ENCODE measurements at places on chromosomes 12 and 14. TPM values are rescaled to one million over a fixed set of nuclear protein-coding genes. Genes with fewer than 3 reads are reported as not detected.

GRCh38 chr14:94853920-94854319 is 84.0 kb upstream of the GSC start:
- DNase-seq, result no peak

- DNase-seq, result peak; percentile 37
Observed at GRCh38 chr12:724194-724855, 28.1 kb upstream of the WNK1 start.

Gene ESPL1
- total RNA-seq, result 60.8 TPM

Gene TTC9
- 8.3 TPM for total RNA-seq

Gene HOXC6
- total RNA-seq, result not detected

Gene SLC25A47
- not detected for total RNA-seq

- no peak for DNase-seq
Observed at GRCh38 chr12:11854011-11854499, 204.6 kb downstream of the ETV6 start.

GRCh38 chr14:98099527-98099926 is 1172.5 kb downstream of the BCL11B start:
- DNase-seq, result no peak

DNA sequence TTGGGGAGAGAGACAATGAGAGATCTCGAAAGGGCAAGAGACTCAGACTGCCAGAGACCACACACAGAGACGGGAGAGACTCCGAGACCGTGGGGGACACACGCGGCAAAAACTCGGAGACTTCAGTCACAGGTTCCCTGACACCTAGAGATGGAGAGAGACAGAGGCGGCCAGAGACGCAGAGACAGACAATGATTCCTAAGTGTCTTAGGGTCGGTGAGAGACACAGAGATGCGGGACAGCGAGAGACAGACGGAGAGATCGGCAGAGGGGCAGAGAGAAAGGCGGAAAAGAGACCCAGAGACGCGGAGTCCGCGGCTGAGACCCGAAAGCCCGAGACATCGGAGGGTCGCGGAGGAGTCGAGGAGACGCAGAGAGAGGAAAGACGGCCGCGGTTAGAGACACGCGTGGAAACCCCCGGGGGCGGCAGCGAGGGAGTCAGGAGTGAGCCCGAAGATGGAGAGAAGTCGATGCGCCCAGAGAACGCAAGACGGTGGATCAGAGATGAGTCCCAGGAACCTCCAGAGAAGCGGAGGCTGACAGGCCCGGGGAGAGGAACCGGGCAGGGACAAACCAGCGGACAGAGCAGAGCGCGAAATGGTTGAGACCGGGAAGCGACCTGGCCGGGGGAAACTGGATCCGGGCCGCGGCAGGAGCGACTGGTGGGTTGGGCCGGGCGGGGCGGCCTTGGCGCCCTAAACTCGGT is 7.8 kb downstream of the LHX5 start:
- DNase-seq, result peak; percentile 26

DNA sequence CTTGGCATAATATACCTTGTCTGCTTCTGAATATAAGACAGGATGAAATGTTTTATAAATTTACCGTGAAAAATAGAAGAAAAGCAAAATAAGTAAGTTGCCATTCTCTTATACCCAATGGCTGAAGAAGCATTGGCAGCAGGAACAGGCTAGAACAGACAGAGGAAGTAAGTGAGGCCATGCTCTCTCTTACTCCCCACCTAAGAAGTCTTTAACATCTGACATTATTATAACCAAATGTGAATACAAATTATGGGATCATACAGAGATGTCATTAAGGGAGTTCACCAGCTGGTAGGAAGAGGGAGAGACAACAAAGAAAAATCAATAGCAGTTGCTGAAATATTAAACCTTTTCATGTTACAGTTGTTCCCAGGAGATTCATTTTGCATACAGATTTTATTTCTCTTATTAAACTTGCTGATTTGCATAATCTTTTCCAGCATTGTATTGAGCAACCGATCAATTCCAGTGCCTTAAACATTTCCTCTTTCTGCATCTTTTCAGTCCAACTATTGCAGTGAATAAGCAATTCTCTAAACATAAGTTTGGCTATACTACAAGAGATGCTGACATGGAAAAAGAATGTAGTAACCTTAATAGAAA is 270.6 kb downstream of the SLC6A15 start:
- no peak for DNase-seq

Gene CDK2
- 104 TPM for total RNA-seq

Gene ANKS1B
- 0.19 TPM for total RNA-seq

GRCh38 chr12:124919521-124920352 is 5.3 kb upstream of the UBC start:
- peak; percentile 74 for DNase-seq

DNA sequence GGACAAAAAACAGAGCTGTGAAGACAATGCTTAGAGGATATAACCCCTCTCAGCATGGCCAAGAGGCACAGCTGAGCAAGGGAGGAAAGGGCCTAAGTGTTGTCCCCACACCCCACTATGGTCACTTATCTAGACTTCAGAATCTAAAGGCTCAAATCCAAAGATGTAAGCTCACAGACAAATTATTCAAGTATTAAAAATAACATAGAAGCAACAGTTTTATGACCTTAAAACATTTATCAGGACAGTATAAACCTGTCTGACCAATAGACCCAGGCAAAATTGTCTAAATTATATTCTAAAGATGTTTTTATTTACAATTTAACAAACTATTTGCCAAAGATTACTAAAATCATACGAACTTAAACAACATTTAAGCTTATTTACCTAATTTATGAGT is 28.1 kb upstream of the PRICKLE1 start:
- DNase-seq, result no peak

DNA sequence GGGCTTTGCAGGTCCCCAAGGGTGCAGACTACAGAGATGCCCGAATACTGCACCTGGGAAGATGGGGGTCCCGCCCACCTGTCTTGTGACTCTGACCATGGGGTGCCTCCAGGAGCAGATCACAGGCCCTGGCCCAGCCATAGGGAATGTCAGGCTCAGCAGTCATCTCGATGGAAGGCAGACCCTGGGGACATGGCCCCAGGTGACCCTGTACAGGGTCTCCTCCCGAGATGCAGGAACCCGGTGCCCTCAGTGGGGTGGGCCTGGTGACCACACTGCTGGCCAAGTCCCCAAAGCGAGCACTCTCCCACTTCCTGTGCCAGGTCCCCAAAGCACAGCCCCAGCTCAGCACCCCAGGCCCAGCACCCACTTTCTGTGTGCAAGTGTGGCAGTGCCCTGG is 903.7 kb upstream of the USP15 start:
- no peak for DNase-seq

- DNase-seq, result peak; percentile 57
Observed at GRCh38 chr12:55705782-55706402, 1.8 kb downstream of the ITGA7 start.

GRCh38 chr14:77730976-77731497 is 23.1 kb downstream of the SLIRP start:
- DNase-seq, result no peak

Gene CLEC7A
- not detected for total RNA-seq

- no peak for DNase-seq
Observed at GRCh38 chr14:72524295-72524629, 369.6 kb downstream of the DPF3 start.

Gene LBHD2
- not detected for total RNA-seq

- DNase-seq, result no peak
Observed at GRCh38 chr12:31021181-31021580, 52.5 kb upstream of the DDX11 start.

GRCh38 chr14:94659901-94660300 is 47.7 kb downstream of the SERPINA3 start:
- no peak for DNase-seq

DNA sequence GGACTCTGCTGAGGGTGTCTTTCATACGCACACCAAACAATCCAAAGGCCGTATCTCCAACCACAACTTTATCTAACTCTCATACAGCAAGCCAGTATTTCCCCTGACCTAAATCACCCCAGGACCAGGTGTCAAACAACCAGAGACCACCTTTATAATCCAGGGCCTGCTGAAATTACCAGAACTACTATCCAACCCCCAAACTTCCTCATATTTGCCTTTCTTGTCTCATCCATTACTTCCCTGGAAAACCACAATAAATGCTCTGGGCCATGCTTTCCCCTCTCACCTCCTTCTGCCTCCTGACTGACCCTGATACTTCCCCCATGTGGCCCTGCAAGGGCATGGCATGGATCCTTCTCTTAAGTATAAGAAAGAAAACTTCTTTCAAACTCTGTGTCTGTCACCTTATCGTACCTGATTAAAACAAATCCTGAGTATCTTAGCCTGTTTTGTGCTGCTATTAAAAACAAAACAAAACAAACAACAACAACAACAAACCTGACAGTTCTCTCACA is 44.7 kb upstream of the CRACR2A start:
- no peak for DNase-seq

DNA sequence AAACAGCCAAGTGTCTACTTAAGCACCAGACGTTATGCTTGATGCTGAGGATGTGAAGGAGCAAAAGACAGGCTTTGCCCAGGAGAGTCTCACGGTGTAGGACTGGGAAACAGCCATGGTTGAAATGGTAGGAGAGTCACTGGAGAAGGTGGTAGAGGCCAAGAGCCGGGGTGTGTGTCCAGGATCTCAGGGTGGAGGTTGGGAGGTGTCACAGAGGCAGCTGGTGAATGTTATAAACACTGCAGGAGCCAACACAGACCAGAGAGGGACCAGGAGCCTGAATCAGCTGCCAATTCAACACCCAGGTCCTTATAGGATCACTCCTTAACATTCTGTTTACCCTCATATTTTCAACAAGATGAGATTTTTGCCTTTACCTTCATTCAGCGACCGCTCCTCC is 7.5 kb downstream of the NID2 start:
- DNase-seq, result no peak

Gene PLBD2
- total RNA-seq, result 17.3 TPM

- DNase-seq, result no peak
Observed at GRCh38 chr12:73699318-73699717, 838.3 kb upstream of the ATXN7L3B start.

DNA sequence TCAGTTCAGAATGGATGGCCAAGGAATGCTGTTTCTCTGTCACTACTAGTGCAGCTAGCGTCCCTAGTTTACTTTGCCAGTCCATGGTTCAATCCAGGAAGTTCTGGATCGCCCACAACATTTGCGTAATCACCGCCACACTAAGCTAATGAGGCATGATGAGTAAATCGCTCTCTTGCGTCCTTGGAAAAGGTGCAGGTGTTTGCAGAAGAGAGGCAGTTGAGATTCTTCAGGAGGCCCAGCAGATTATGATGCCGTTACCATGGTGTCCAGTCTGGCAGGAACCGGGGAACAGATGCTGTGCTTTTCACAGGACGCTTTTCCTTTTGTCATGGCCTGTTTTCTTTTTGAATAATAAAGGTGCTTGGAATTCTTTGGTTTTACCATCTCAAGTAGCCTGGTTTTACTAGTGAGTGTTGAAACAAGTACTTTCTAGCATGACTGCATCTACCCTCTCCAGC is 9.0 kb downstream of the TPH2 start:
- no peak for DNase-seq

DNA sequence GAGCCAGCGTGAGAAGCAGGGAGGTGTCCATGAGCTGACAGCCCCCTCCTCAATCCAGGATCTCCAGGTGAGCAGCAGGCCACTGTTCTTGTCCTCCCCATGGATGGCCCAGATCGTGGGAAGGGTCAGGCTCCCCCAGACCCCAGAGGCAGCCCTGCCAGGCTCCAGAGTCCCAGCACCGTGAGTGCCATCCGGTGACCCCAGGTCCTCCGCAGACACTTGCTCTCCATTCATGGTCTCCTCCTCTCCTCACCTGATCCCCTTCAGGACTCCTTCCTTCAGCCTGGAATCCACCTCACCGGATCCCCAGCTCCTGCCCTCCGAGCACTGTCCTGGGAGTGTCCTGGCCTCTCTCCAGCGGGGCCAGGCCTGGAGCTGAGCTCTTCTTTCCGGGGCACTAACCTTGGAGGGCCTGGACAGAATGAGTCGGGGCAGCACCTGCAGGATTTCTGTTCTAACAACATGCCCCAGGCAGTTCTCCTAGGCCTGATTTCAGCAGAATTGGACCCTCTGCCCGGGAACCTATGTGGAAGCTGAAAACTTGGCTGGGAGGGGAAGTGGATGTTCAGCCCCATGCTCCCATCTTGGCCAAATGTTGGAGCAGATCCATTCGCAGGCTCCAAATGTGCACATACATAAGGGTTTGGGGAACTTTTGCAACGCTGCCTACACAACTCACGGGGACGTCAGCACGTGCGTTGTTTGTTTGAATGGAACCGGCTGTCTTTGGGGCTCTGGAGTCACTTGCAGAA is 341.6 kb upstream of the SFSWAP start:
- DNase-seq, result no peak

DNA sequence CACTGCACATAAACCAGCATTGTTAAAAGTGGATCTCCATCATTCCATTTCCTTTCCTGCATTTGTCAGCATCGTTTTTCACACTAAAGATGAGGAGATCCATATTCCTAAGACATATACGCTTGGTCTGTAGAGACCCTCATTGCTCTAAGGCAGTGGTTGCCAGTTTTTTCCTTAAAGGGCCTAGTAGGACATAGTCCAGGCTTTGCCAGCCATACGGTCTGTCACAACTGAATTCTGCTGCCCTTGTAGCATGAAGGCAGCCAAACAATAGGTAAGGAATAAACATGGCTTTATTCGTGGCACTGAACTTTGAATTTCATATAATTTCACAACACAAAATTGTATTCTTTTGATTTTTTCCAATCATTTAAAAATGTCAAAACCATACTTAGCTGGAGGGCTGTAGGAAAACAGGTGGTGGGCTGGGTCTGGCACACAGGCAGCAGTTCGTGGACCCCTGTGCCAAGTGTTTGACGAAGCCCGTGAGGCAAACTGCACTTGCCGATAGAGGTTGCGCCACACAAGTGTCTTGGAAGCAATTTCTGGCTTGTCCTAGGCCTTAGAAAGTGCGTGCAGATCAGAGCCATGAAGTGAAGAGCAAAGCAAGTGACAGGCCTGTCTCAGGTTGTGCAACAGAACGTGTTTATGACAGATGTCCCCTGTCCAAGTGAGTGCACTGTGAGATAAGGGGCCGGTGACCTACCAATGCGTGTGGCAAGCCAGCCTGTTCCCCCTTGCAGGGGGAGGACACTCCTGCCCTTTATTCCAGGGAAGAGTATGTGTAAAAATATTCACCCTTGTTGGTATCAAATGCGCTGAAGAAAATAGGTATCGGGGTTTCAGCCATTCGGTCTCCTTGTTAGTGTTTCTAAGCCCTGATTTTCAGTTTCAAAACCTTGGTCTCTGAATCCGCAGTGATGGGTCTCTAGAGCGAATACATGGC is 916 bp upstream of the CHPT1 start:
- peak; percentile 14 for DNase-seq

DNA sequence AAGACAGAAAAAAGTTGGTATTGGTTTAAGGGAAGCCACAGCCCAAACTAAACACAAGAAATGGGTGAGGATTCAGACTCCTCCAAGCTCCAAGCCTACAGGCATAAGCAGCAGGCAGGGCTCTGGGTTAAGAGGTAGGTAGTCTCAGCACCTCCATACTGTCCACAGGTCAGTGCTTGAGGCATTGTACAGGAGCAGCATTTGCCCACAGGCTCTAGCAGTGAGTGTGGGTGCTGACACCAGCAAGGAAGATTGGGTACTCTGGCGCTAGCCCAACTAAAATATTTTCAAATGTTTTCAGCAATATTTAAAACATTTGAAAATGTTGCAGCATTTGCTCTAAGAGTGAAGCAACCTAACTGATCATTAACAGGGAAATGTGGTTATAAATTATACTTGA is 33.1 kb downstream of the FERMT2 start:
- no peak for DNase-seq

Gene SIX4
- total RNA-seq, result 0.11 TPM
